A549 (cell line): ENCODE measurements at places on chromosomes 1 and 21.

DNA sequence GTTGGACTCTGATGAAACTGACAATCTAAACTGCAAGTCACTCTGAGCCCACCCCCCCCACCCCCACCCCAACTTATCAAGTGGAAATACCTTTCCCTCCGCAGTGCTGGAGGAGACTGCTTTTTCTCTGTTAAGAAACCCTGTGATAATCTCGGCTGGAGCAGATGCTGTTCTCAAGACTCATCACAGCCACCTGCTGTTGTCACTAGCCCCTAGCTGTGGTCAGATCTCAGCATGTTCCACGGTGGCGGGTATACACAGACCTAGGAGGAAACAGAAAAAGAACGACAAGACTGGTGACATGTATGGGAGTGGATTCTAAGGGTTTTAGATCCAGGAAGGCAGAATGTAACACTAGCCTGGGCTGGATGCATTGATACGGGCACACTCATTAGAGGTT lies 2.3 kb downstream of the ACTL8 start:
- no peak for DNase-seq

- DNase-seq: no peak
Observed at GRCh38 chr1:41718497-41718896, 200.2 kb downstream of the HIVEP3 start.

- no peak for DNase-seq
Observed at GRCh38 chr1:183912265-183912886, 107.5 kb downstream of the RGL1 start.

GRCh38 chr1:160071289-160071688 lies 1.3 kb upstream of the KCNJ10 start:
- no peak for DNase-seq

DNA sequence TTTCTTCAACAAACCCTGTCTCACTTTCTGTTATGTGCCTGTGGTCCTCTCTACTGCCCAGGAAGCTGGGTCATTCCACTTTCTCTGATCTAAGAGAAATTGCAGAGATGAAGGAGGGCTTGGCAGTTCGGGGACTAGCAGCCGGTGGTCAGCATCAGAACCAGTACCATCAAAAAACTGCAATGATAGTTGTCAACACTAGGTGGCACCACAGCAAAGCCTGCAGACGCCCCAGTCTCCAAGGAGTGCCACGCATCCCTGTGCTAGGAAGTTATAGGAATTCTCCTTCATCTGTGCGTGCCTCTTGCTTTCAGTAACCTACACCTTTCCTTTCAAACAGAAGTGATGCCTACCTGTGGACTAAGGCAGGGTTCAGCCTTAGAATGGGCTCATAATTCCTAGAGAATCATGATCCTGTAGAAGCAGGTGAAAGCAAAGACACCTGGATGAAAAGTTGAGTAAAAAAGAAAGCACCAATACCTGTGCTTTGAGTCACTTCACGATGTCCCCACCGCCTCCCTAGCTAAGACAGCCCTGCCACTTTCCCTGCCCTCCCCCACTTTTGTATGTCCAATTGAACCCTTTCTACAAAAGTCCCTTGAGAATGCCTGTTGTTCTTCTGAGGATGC lies 129.2 kb downstream of the ADAMTS1 start:
- peak; percentile 23 for DNase-seq

- peak; percentile 71 for DNase-seq
Observed at GRCh38 chr1:108828074-108828961, 28.6 kb downstream of the AKNAD1 start.

GRCh38 chr1:211537253-211537652 lies 41.7 kb downstream of the SLC30A1 start:
- DNase-seq: no peak

DNA sequence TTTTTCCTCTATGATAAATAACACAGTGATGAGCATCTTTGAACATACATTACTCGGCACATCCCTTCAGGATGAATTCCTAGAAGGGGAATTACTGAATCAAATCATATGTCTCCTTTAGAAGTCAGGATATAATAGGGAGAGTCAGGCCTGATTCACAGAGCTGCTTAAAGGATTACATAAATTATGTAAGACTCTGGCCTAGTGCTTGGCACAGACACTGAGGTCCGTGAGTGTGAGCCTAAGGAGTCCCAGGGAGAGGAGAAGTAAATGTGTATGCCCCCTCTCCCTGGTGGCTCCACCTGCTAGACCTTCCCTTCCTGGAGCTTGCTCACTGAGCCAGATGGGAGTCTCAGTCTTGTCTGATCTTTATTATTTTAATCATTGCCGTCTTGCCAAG lies 8.6 kb upstream of the FOXE3 start:
- no peak for DNase-seq

- DNase-seq: no peak
Observed at GRCh38 chr1:83131692-83131955, 867.3 kb downstream of the TTLL7 start.

GRCh38 chr21:42913476-42913875 lies 12.0 kb downstream of the ERVH48-1 start:
- DNase-seq: no peak

- no peak for DNase-seq
Observed at GRCh38 chr1:14590411-14591180, 7.9 kb upstream of the KAZN start.

- DNase-seq: no peak
Observed at GRCh38 chr1:205407970-205408369, 13.9 kb downstream of the LEMD1 start.

GRCh38 chr1:53959664-53960250 lies 13.6 kb downstream of the LRRC42 start:
- DNase-seq: peak; percentile 41

- no peak for DNase-seq
Observed at GRCh38 chr1:114340892-114341291, 170.1 kb downstream of the TRIM33 start.

DNA sequence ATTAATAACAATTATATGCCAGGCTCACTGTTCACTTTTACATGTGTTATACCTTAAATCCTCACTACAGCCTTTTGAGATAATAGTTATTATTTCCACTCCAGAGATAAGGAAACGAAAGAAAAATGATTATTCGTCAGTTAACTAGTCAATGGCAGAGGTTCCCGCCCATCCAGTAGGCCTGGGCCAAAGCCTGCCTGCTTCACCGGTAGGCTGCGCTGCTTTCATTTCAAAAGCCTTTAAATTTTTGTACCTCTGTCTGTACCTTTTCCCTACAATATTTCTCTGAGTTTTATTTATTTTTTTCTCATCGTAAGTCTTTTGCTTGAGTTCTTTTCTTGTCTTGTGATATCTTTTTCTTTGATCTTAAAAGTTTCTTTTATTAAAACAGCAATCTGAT lies 3.6 kb downstream of the GPR52 start:
- DNase-seq: no peak

GRCh38 chr1:23481904-23482303 lies 2.1 kb downstream of the ASAP3 start:
- no peak for DNase-seq

GRCh38 chr1:55928576-55928975 lies 650.8 kb downstream of the PLPP3 start:
- DNase-seq: no peak

DNA sequence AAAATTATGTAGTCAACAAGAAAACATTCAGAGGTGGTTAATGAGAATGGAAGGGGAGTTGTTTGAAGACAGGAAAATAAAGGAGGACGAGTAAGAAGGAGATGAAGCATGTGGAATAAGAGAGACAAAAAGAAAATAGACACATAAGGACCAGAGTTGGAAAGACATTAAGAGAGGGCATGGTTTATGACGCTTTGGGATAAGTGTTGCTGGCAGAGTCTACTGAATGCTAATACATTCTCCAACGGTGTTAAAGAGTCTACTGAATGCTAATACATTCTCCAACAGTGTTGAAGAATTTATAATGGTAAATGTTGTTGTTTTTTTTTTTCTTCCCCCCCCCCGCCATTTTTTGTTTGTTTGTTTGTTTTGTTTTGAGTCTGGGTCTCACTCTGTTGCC lies 13.1 kb downstream of the PRKAA2 start:
- no peak for DNase-seq

DNA sequence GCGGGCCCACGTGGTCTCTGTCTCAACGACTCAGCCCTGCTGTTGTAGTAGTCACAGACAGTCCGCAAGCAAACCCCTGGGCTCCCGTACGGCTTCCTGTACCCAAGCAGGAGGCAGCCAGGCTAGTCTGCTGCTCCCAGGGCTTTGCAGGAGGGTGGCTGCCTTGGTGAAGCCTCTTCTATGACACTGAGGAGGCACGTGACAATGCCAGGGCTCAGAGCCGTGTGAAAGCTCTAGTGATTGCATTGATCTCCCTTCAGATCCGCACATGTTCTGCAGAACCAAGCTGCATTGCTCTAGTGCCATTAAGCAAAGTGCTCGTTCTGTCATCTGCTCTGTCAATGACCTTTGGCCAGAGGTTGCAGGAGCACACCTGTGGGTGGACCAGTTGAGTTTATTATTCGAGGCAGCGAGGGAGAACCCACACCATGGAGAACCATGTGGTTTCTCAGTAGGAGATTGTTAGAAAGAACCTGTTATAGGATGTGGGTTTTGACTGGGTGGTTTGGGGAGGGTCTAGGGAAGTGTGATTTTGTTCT lies 18.0 kb downstream of the UMODL1 start:
- DNase-seq: no peak

DNA sequence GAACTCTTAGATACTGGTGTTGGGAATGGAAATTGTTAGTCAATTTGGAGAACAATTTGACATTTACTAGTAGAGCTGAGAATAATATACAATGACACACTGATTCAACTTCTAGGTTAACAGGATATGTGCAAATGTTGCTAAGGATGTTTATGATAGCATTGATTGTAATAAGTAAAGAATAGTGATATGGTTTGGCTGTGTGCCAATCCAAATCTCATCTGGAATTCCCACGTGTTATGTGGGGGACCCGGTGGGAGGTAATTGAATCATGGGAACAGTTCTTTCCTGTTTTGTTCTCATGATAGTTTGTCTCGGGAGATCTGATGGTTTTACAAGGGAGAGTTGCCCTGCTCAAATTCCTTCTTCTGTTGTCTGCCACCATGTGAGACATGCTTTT lies 302.4 kb upstream of the TMPRSS15 start:
- DNase-seq: no peak

DNA sequence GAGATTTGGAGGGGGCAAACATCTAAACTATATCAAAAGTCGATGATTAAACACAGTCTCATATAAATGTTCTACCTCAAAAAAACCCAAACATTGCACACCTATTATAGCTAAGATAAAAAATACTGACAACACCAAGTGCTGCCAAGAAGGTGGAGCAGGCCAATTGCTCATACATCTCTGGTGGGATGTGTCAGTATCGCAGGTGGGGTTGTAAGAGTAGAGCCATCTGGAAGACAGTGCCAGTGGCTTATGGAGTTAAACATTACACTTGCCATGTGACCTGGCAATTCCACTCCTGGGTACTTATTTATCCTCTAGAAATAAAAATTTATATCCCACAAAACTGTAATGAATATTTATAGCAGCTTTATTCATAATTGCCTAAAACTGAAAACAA lies 213.4 kb downstream of the DISC1 start:
- no peak for DNase-seq

GRCh38 chr1:108591466-108591865 lies 31.6 kb downstream of the EEIG2 start:
- DNase-seq: no peak

- no peak for DNase-seq
Observed at GRCh38 chr1:168271636-168272035, 9.0 kb upstream of the TBX19 start.

- no peak for DNase-seq
Observed at GRCh38 chr1:11564237-11564636, 85.3 kb downstream of the DISP3 start.

GRCh38 chr1:171913385-171913784 lies 72.1 kb downstream of the DNM3 start:
- peak; percentile 30 for DNase-seq

DNA sequence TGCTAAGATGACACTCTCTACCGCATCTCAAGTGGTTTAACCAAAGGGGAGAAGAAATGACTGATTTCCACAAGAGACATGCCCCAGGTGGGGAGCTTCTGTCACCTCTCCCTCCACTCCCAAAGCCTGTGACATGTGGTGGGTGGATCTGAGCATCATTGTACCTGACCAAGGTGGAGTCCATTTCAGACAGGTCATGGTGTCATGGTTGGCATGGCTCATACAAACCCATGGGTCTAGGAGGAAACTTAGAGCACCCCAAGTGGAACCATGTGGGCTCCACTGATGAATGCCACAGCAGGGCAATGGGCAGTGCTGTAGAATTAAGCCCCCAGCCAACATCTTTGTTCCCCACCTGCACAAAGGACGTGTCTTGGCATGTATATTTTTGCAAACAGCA lies 131.5 kb upstream of the EDN2 start:
- no peak for DNase-seq

- no peak for DNase-seq
Observed at GRCh38 chr21:40636026-40636425, 210.9 kb downstream of the DSCAM start.

- no peak for DNase-seq
Observed at GRCh38 chr1:11842154-11843041, 5.2 kb downstream of the NPPA start.

- DNase-seq: no peak
Observed at GRCh38 chr1:200524092-200524491, 96.5 kb downstream of the KIF14 start.

DNA sequence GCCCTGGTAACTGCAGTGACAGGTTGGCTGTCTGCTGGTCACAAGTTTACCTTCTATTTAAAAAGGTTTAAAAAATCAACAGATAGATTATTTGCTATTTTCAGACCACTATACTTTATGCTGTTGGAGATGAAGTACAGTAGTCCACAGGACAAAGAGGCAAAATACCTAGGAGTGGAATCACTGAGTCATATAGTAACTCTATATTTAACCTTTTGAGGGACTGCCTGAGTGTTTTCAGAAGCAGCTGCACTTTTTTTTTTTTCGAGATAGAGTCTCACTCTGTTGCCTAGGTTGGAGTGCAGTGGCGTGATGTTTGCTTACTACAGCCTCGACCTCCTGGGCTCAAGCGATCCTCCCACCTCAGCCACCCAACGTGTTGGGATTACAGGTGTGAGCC lies 11.7 kb downstream of the CNIH4 start:
- no peak for DNase-seq
